ENCODE measurements at places on chromosomes 3 and 15.

DNA sequence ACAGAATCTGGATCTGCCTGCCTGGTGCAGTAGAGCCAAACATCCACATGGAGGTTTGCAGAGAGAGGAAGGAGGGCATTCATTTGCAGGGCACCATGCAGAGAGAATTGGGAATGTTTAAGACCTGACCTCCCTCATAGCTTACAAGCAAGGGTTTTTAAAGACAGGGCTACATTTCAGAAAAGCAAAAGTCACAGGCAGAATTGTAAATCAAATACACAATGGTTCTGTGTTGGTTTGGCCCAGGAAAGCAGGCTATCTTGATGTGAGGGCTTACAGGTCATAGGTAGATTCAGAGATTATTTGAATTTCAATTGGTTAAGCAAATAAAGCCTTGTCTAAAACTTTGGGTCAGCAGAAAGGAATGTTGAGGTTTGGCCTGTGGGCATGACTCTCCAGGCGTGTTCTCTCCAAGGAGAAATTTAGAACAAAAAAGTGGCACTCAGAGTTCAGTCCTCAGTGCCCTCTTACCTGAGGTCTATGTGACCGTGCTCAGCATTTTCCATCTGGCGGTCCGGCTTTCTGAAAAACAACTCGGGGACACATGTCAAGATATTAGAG is 91.5 kb downstream of the CD47 start:
- DNase-seq: no peak

- DNase-seq: no peak
These were observed 1260.4 kb downstream of the ROBO1 start for GRCh38 chr3:78507196-78507984.

GRCh38 chr15:63872759-63873510 is 39.2 kb upstream of the HERC1 start:
- DNase-seq: no peak

DNA sequence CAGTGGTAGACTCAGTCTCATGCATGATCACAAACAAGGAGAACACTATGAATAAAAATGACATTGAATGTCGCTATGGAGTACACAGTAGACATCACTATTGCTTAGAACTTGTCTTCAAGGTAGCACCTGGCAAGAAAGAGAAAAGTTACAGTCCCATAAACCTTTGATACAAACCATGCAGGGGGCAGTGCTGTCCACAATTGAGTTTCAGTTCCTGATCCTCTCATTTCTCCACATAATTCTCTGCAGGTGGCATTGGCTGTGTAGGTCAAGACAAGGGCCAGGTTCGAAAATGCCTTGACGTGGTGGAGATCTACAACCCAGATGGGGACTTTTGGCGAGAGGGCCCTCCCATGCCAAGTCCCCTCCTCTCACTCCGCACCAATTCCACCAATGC is 47.9 kb downstream of the KBTBD12 start:
- DNase-seq: no peak

GRCh38 chr3:174675406-174675805 is 183.7 kb upstream of the NAALADL2 start:
- DNase-seq: no peak

DNA sequence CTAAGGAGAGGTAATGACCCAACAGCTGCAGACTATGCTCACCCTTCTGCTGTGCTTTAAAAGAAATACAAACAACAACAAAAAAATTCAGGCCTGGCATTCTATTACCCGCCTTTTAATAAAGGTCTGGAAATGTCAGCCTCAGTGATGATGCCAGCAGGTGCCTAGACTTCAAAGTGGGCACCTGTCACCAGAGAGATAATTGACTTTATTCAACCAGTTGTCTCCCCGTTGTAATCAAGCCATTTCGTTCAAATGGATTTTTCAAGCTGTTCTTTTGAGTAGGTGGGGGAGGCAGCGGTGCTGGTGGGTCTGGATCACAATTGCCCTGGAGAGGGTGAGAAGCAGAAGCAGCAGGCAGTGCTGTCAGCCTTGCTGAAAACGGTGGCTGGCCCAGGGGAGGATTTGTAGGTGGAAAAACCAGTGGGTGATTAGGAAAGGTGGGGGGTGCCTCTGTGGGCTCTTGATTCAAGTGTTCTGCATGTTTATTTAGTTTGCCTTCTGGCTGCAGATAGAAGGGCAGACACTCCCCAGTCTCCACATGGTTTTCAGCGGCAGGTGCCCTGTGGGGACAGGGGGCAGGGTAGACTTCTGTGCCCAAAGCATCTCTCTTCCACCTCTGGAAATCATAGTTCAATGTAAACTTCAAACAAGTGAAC is 300.2 kb upstream of the SLCO3A1 start:
- DNase-seq: no peak

DNA sequence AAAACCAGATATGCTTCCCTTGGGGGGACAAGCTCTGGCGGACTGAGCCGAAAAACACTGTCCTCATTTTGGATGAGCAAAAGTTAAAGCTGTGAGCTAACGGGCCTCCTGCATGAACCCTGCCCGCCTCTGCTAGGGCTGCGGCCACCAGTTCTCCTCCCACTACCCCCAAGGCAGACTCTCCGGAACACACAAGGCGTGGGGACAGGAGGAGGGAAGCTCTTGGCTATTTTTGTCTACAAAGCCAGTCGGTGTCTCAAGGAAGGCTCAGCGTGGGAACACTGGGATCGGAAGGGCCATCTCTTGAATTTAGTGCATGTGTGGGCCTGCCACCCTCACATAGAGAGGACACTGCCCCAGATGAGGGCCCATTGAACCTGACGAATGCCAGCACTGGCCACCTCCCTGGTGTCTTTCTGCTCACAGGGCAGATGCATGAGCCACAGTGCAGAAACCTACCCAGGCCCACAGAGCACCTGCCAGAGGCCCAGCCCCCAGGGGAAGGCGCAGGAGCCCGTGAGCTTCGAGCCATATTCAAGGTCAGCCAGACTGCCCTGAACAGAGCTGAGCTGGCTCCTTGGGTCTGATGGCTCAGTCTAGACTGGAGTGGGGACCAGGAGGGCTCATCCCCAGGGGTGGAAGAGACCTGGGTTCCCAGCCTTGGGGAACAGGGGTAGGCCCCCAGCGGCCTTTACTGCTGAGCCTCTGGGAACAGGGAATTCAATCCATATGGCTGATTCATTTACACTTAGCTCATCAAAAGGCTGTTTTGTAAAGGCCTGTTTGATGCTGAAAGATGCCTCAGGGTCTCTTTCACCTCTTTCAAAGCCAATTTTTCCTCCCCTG is 38.3 kb downstream of the HCN4 start:
- no peak for DNase-seq

DNA sequence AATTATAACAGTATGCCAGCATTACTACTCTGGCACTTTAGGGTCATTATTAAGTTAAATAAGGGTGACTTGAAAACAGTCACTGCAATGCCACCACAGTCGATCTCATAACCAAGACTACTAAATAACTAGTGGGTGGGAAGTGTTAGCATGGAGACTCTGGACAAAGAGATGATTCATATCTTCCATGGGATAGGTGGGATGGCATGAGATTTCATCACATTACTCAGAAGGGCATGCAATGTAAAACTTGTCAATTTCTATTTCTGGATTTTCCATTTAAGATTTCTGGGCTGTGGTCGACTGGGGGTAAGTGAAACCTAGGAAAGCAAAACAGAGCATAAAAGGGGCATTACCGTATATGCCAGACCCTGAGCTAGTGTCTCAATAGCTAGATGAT is 538.9 kb upstream of the GRM7 start:
- no peak for DNase-seq

GRCh38 chr3:146502887-146503460 is 33.6 kb upstream of the PLSCR2 start:
- DNase-seq: no peak

- DNase-seq: no peak
These were observed 258.4 kb downstream of the GBE1 start for GRCh38 chr3:81503026-81503425.

DNA sequence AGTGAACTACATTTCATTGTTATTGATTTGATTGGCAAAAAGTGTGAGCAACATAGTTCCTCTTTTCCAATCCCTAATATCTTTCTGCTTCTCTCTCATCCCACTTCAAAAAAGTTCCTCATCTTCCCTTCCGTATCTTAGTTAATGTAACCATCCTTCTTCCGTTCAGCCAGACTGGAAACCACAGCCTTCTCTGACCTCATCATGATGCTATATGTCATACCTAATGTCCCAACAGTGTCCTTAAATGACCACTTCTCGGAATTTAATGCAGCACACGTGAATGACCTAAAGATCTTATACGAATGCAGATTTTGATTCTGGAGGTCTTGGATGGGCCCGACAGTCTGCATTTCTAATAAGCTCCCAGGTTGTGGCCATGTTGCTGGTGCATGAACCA is 320.3 kb upstream of the SATB1 start:
- no peak for DNase-seq

DNA sequence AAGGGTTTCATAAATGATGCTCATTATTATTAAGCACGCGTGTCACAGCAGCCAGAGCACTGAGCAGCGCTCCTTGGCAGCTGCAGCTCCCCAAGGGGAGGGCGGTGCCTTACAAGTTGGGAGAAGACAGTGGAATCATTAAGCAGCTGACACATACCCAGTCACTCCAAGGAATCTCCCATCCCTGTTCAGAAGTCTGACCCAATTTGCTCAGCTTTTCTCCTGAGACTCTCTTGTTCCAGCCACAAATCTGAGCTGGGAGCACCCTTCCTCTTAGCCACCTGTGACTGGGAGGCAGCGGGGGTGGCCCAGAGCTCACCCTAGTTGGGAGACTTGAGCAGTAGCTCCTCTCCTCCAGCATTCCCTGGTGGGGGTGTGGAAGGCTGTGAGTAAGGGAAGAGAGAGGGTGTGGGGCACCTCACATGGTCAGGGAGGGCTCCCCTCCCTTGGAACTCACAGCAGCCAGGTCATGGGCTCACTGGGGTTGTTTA is 64.3 kb downstream of the DUT start:
- DNase-seq: no peak

DNA sequence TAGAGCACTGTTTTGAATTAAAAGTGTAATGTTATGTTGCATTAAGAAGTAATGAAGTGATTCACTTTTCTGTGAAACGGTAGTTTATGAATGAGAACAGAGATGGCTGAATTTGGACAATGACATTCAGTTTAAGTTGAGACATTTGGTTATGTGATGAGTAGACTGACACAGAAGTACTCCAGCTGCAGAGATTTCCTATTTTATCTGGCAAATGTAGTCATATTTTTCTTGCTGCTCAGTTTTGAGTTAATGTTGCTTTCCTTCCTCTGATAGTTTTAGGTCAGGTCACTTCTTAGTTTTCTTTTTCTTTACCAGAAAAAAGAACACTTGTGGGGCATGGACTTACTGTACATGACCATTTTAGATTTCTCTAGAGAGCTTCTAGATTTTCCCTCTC is 51.2 kb downstream of the ASB7 start:
- no peak for DNase-seq

- no peak for DNase-seq
These were observed 517.5 kb downstream of the NTRK3 start for GRCh38 chr15:87739081-87739480.

DNA sequence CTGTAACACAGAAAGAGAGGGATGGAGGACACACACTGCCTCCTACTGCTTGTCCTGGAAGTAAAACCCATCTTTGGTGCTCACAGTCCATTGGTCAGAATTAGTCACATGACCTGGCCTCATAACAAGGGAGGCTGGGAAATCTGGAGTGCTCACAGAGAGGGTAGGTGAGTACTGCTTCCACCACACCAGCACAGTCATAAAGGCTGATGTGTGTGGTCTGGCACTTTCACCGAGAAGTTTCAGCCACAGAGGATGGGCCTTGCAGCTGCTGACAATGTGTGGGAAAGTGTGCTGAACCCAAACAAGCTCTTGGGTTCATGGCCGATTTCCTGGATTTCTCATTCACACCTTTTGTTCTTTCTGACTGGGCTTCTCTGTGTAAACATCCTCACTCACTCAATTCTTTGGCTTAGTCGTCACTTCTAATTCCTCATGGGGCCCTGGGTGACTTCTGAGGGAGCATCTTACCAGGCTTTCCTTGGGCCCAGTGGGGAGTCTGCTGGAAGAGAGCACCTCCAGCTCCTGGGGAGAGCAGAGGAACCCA is 100.7 kb downstream of the ASB7 start:
- no peak for DNase-seq

GRCh38 chr15:67843571-67844387 is 3.9 kb upstream of the RNU6-1 start:
- DNase-seq: peak; percentile 92

- no peak for DNase-seq
These were observed 1026.2 kb upstream of the NR2F2 start for GRCh38 chr15:95304151-95304946.

- no peak for DNase-seq
These were observed 32.2 kb upstream of the SGO1 start for GRCh38 chr3:20218215-20218614.

GRCh38 chr15:101089579-101090427 is 162.0 kb downstream of the CHSY1 start:
- no peak for DNase-seq

DNA sequence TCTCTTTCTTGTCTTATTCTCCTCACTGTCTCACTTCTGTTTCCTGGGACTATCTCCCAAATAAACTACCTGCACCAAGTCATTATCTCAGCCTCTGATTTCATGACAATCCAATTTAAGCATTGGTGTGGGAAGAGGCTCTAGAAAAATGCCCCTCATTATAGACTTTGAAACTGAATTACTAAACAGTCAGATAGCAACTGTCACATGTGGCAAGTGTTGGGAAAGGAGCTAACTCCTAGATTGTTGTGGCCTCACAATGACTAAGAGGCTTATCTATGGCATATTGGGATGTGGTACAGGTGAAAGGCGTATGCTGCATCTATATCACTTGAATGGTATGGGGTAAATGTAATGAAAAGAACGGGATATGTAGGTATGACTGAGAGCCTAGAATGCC is 103.5 kb upstream of the CCDC54 start:
- DNase-seq: no peak

DNA sequence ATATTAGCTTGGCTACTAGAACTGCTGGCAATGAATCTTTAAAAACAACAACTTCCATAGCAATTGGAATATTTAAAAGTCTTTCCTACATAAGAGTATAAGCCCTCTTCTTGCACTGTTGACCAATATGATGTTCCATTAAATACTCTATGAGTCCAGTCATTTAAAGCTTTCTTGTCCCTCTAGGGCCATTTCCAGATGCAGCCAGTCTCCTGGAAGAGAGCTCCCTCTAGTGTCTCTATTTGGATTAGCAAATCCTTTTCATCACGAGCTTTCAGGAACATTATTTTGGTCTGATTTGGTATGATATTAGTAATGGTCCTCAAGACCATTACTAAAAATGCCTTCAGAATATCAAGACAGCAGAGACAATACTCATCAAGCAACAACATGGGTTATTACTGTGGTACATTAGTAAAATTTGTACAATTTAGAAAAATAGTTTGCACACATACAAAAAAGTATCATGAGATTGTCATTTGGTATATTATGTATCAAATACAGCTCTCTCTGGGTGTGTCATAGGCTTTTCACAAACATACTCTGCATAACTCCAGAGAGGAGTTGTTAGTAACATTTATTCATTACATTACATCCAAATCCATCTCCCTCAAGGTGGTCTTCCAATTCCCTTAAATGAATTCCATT is 101.3 kb downstream of the DPH6 start:
- DNase-seq: peak; percentile 47

- peak; percentile 66 for DNase-seq
These were observed 3.6 kb downstream of the GALNT15 start for GRCh38 chr3:16177962-16178627.

Data from neuronal stem cell (in vitro differentiated cells).